ENCODE measurements at places on chromosomes 12 and 14. TPM values are rescaled to one million over a fixed set of nuclear protein-coding genes. Genes with fewer than 3 reads are reported as not detected.

DNA sequence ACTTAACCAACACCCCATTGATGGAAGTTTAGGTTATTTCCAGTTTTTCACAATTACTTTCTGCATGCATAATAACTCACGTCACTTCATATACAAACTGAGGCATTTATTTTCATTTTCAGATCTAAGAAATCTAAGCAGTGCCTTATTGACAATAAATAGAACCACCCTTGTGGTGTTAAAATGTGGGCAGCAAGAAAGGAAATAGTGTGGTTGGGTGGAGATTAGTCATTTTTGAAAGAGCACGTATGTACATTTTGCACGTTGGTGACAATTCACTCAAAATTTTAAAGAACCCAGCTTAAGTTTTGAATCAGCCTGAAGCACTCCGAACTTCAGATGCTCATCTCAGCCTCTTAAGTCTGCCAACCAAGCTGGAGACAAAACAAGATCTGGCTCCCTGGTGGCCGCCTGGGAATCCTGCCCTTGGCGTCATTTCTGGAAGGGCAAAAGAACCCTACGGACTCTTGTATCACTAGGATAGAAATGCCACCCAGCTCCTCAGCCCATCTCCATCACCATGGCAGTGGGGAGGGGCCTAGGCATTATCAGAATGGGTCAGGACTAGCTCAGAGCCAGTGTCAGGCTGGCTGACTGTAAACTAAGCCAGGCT is 89.5 kb upstream of the BCL2L14 start:
- no peak for DNase-seq

GRCh38 chr14:30786701-30787100 is 87.7 kb upstream of the COCH start:
- DNase-seq: no peak

DNA sequence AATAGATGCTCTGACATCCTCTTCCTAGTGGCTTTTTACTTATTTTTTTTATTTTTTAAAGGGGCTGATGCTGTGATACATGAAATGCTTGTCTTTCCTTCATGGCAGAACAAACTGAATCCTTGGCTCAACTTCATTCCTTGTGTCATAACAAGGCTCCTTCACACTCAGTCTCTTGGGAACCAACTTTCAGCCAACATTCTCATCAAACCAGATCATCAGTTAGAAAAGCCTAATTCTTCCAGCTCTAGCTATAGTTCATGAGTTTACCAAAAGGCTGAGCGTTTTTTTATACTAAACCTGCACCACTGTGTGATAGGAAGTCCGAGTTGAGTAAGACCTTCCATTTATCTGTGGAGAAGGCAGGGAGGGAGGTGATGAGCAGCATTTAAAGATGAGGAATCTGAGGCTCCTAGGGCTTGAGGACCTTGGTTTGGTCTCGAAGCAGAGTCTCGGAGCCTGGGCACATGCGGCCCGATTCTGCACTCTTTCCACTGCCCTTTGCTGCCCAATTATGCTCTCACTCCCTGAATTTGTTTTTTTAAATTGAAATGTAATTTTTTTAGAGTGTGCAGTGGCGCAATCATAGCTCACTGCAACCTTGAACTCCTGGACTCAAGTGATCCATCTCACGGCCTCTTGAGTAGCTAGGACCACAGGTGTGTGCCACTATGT is 8.2 kb downstream of the GPRC5D start:
- peak; percentile 19 for DNase-seq

- no peak for DNase-seq
Measured at GRCh38 chr14:104427131-104427851, 152.3 kb upstream of the C14orf180 start.

GRCh38 chr14:91185721-91186120 is 58.8 kb downstream of the GPR68 start:
- DNase-seq: no peak

- peak; percentile 89 for DNase-seq
Measured at GRCh38 chr14:22556990-22557623, 31.9 kb downstream of the DAD1 start.

DNA sequence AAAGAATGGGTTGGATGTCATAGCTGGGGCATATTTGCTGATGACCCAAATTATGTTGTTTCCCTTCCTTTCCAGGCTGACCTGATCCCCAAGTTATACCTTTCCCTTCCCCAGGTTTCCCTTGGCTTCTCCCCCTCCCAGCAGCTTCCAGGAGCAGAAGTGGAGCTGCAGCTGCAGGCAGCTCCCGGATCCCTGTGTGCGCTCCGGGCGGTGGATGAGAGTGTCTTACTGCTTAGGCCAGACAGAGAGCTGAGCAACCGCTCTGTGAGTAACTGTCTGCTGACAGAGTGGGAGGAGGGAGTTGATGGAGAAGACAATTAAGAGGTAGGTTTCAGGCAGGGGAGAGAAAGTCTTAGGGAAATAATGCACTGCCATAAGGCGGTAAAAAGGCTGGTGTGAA is 25.0 kb downstream of the A2ML1 start:
- DNase-seq: no peak

DNA sequence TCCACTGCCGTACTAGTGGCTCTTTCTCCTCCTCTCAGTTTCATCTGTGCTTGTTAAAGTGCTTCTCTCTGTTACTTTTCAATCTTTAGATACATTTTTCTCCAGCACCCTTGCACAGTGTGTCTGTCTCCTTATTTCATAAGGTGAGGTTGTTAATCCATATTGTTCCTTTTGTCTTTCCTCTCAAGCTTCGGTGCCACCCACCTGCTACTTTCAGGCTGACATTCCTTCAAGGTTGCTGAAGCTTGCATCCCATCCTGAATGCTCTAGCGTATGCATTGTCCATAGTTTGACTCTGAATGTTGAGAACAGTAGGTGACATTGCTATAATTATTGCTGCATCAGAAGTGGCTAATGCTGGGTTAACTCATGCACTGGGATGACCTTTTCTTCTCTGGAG is 20.6 kb downstream of the TUNAR start:
- no peak for DNase-seq

GRCh38 chr12:123807002-123807401 is 44.9 kb downstream of the DNAH10 start:
- DNase-seq: no peak

GRCh38 chr12:131280426-131280825 is 326.7 kb downstream of the ADGRD1 start:
- no peak for DNase-seq

DNA sequence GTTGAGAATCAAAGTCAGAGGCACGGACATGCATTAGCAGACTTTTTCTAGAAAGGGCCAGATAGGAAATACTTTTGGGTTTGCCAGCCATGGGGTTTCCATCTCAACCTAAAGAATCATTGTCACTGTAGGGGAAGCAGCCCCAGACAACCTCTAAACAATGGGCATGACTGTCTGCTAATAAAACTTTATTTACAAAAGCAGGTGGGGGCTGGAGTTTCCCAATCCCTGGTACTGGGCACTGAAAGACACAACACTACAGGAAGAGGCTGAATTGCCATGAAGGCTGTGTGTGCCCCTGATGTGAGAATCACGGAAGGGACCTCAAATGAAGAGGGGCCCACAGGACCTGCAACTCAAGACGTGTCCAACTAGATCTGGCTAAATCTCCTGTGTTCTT is 62.0 kb upstream of the GPR68 start:
- no peak for DNase-seq

DNA sequence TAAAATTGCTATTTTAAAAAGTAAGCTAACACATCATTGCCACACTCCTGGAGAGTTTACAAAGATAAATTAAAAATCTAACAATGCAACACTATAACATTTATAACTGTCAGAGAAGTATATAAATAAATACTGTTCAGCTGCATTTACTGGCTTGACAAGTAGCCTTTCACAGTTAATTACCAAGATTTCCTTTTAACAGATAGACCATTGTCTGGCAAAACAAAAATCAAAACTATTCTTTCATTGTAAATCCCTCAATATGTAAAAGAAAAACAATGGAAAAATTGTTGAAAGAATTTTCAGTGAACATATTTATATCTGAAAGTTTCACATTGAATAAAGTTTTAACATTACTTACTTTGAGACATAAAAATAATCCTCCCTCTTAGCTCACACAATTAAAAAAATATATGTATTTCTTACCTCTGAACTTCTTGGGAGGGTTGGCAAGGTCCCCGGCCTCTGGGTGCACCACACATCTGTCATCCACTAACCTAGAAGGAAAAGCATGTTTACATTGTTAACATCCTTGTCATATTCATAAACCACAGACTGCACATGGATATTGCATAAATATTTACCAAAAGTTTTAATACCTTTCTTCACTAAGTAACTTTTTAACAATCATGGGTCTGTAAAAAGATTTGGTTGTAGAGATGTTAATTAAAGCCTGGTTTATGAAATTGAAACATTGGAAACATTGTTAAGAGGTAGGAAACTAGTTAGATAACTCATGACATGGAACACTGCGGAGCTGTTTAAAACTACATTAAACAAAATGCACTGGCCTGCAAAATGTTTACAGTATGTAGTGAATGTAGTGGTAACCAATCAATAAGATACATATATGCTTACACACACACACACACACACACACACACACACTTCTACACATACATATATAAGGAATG is 43.0 kb downstream of the ITPR2 start:
- no peak for DNase-seq

DNA sequence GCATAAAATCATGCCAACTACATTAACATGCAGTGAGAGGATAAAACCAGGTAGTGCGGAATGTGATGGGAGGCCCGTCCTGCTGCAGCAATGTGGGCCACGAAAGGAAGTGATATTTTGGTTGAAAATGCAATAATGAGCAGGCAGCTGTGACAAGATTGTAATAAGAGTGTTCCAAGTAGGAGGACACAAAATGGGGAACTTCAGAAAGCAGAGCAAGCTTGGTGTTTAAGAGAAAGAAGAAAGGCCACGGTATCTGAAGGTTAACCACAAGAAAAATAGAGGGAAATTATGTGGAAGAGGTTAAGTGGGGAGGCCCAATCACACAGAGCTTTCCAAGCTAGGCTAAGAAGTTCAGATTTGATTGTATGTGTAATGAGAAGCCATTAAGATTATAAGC is 34.3 kb downstream of the OVCH1 start:
- DNase-seq: no peak

GRCh38 chr14:60174352-60175254 is 9.4 kb upstream of the DHRS7 start:
- no peak for DNase-seq

DNA sequence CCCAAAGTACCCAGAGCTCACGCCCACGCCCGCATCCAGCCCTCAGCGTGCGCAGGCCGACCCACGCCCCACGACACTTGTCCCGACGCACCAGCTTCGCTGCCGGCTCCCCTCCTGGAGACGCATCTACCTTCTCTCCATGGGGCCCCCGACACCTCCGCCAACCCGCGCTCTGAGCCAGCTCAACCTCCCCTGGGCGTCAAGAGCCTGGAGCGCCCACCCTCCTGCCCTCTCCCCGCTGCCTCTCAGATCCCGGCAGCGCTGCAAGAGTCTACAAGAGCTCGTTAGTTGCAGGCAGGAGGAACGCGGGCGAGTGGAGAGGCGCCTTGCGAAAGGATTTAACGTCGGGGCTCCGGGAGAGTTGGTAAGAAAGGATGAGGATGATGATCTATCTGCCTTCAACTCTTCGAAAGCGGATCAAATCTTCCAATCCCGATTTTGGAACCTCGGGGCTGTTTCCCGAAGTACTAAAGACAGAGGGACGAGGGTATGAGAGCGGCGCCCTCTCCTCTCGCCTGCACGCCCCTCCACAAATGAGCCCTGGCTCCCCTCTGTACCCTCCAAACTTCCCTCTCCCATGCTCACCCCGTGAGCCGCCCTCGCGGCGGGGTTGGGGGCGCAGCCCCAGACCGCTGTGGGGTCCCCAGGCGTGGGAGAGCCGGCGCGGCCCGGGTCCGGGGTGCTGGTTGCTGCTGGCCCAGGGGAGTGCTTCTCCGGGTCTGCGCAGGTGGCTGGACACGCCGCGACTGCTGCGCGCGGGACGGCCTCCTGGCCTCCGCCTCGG is 979 bp downstream of the LTBP2 start:
- no peak for DNase-seq

GRCh38 chr12:106585521-106586277 is 2.9 kb downstream of the RFX4 start:
- DNase-seq: peak; percentile 7

DNA sequence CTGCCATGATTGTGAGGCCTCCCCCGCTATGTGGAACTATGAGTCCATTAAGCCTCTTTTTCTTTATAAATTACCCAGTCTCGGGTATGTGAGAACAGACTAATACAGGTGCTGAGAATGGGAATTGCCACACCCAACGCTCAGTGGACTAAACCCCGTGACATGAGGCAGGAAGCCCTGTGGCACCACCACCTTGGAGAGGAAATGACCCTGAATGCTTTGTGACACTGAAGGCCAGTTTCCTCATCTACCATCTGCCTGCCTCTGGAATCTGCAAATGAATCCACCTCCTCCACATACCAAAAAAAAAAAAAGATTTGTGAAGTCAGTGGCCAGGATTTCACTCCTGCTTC is 41.6 kb downstream of the NT5DC3 start:
- DNase-seq: no peak

- DNase-seq: no peak
Measured at GRCh38 chr12:47721431-47721973, 3.8 kb downstream of the ENDOU start.

DNA sequence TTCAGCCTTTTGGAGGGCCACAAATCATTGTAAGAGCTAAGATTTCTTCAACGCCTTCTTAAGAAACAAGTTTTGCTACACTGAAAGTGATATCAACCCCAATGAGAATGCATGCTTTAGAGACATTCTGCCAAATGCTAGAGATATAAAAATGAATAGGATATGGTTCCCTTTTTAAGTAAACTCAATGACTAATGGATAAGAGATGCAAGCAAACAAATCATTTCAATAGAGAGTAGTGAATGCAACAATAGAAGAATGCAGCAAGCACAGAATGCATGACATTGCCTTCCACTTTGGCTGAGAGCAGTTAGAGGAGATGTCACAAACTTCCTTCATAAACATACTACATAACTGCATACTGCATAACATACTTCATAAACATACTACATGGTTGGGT is 116.4 kb downstream of the PDZRN4 start:
- DNase-seq: no peak

DNA sequence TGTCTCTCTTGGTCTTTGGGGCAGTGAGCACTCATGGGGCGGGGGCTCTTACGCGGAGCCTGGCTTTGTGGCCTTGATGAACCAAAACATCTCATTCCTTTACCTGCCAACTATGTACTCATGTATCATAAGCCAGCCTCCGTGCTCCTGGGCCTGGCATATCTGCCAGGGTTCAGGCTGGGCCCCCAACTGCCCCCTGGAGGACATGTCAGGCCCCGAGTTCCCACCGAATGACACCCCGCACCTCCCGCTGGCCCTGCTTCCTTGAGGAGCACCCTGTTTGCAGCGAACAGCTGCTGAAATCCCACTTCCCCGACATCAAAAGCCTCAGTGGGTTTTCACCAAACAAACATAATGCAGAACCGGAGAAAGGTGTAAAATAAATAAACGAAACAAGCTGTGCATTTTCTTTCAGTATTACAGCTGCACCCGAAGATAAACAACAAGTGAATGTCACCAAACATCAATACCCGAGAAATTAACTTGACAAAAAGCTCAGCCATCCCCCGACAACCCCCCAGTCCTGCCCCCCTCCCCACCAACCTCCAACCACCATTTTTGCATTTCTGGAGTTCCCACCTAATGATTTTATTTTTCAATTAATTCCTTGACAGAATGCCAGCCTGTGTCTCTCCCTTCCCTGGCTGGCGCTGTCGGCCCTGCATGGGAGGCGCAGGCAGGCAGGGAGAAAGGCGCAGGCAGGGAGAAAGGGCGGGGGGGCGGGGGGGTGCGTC is 139.2 kb downstream of the RBM19 start:
- no peak for DNase-seq

The SRSF5 gene
- 224 TPM for total RNA-seq

The KRT82 gene
- not detected for total RNA-seq

The TUNAR gene
- total RNA-seq: not detected

The DLK1 gene
- 1.2 TPM for total RNA-seq

The INSM2 gene
- 0.17 TPM for total RNA-seq

The KRT75 gene
- not detected for total RNA-seq

The CCDC38 gene
- total RNA-seq: not detected

All from lung (tissue), 17 donors.